ENCODE measurements at places on chromosomes 2 and 18. TPM values are rescaled to one million over a fixed set of nuclear protein-coding genes. Genes with fewer than 3 reads are reported as not detected.

GALNT3 gene
- total RNA-seq, result 31.5 TPM

DNA sequence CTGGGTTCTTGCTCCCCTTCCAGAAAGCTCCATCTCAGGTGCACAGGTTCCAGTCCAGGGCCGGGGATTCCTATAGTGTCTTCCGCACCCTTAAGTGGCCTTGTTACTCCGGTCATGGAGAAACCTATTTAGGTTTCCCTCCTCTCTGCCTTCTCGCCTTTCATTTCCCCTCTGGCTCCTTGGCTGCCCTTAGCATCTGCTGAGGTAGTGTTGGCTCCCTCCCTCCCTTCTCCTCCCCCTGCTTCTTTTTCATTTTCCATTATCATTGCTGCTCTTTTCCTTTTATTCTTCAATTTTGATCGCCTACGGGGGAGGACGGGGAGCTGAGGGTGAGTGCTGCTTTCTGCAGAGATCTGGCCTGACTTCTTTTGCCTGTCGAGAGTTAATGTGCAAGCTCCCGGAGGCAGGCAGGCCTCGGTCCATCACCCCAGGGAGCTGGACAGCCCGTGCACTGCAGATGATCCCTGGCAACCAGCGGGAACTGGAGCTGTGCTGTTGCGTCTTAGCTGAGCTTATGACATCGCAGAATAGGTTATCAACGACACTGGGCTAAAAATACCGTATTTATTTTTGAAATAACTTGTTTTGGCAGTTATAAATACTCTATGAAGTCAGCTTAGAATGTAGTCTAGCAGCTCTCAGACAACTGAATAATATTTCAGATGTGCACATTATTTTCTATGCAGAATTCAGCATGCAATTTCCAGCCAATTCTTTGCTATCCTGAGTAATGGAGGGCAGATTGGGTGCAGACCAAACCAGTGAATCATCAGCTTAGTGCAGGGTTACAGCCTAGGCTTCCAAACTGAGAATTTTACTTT is 141.9 kb downstream of the SLC4A3 start:
- H3K36me3 ChIP-seq, result no peaks in the 10 kb centered on the region
- no peaks in the 10 kb centered on the region for H3K27me3 ChIP-seq
- no peak overlapping the region for H3K4me3 ChIP-seq
- H3K4me1 ChIP-seq, result no peaks in the 10 kb centered on the region
- no peak overlapping the region for H3K27ac ChIP-seq

DNA sequence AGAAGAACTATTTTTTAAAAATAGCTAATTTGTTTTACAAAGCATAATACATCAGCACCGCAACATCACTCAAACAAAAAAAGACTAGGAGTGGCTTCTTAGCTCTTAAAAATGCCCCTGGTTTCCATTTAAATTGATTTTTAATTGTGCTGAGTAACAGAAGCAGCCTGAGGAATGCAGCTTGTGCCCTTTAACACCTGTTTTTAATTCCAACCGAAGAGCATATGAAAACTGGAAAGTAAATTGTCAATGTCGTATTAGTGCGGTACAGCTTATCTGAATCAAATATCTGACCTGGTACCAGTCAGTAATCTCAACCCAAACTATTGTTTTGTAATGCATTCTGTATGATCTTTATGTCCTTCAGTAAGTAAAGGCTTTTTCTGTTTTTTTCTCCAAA is 13.2 kb upstream of the CD302 start:
- no peaks in the 10 kb centered on the region for H3K36me3 ChIP-seq
- H3K27ac ChIP-seq, result no peak overlapping the region
- no peaks in the 10 kb centered on the region for H3K4me1 ChIP-seq
- DNase-seq, result no peak
- no peaks in the 10 kb centered on the region for H3K27me3 ChIP-seq

- no peaks in the 10 kb centered on the region for H3K4me1 ChIP-seq
- H3K27ac ChIP-seq, result no peak overlapping the region
- H3K36me3 ChIP-seq, result no peaks in the 10 kb centered on the region
- no peak for DNase-seq
- no peaks in the 10 kb centered on the region for H3K27me3 ChIP-seq
- no peak overlapping the region for H3K4me3 ChIP-seq
Observed at GRCh38 chr18:65411061-65411460, 339.8 kb upstream of the CDH7 start.

- no peaks in the 10 kb centered on the region for H3K36me3 ChIP-seq
- no peak overlapping the region for H3K4me3 ChIP-seq
- H3K27me3 ChIP-seq, result no peaks in the 10 kb centered on the region
- H3K4me1 ChIP-seq, result peaks cover 14% of the 10 kb centered on the region
- H3K27ac ChIP-seq, result no peak overlapping the region
Observed at GRCh38 chr2:235610696-235611257, 116.9 kb downstream of the AGAP1 start.

Data from upper lobe of left lung (tissue), 6 donors.